Central memory CD4-positive, alpha-beta T cell (primary cell): ENCODE measurements at places on chromosomes 16 and 17.
A peak's percentile ranks its signal among the peaks of the same experiment; 100 is the strongest.

DNA sequence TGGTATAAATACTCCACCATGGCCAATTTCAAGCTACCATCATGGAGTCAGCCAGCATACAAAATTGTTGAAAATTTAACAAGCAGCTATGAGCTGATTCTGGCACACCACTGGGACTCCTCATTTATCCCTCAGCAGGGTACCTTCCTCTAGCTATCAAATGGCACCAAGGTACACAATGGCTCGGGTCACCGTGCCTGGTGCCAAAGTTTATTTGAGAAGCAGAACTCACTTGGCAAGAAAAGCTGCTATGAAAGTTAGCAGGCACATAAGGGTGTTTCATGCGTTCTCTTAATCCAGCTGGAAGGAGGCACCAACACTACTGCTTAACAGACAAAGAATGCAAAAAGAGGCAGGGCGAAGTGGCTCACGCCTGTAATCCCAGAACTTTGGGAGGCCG, 51.6 kb downstream of the IKZF3 start:
- no peak for DNase-seq

- no peak for DNase-seq
Measured at GRCh38 chr16:17467923-17468540, 2.7 kb downstream of the XYLT1 start.

DNA sequence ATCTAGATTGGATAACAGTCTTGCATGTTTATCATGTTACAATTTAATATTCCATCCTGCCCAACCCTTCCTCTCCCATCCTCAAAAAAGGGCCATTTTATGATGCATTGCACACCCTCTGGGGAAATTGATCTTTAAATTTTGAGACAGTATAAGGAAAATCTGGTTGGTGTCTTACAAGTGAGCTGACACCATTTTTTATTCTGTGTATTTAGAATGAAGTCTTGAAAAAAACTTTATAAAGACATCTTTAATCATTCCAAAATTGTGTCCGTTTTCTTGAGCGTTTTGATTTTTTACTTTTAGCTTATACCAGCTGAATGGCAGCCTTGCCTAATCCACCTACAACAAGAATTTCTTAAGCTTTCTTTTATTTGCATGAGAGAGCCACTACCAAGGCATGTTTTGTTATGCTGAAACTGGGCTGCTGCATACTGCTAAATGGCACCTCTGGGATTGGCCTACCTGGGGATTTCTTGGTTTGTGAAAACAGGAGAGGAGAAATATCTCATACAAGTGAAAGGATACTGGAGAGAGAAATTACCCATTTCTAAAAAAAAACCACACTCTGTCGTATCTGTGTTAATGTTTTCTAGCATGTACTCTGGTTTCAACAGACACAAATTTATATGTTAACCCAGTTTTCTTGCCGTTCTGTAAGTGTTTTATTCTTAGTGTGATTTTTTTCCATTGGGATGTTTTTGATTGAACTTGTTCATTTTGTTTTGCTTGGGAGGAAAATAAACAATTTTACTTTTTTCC, 52.2 kb downstream of the TUBD1 start:
- DNase-seq: peak; percentile 21

DNA sequence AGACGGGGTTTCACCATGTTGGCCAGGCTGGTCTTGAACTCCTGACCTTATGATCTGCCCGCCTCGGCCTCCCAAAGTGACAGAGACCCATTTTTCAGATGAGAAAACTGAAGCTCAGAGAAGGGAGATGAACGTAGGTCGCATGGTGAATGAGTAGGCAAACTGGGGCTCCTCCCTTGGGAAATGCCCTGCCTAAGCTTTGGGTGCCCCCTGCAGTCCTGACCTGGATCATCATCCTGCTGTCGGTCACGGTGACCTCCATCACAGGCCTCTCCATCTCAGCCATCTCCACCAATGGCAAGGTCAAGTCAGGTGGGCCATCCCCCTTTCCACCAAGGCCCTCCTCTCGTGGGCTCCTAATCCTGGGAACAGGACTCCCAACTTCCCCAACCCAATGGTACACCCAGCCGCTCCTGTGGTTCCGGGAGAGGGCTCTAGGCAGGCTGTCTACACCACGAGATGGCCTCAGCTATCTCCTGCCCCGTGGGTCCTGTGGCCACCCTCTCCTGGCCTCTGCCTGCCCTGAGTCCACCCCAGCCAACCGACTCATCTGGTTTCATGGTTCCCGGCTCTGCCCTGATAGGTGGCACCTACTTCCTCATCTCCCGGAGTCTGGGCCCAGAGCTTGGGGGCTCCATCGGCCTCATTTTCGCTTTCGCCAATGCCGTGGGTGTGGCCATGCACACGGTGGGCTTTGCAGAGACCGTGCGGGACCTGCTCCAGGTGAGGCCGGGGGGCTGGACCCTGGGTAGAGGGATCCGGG, 4.7 kb downstream of the SLC12A3 start:
- DNase-seq: no peak

GRCh38 chr17:68391561-68392268, 65.6 kb downstream of the WIPI1 start:
- DNase-seq: no peak

DNA sequence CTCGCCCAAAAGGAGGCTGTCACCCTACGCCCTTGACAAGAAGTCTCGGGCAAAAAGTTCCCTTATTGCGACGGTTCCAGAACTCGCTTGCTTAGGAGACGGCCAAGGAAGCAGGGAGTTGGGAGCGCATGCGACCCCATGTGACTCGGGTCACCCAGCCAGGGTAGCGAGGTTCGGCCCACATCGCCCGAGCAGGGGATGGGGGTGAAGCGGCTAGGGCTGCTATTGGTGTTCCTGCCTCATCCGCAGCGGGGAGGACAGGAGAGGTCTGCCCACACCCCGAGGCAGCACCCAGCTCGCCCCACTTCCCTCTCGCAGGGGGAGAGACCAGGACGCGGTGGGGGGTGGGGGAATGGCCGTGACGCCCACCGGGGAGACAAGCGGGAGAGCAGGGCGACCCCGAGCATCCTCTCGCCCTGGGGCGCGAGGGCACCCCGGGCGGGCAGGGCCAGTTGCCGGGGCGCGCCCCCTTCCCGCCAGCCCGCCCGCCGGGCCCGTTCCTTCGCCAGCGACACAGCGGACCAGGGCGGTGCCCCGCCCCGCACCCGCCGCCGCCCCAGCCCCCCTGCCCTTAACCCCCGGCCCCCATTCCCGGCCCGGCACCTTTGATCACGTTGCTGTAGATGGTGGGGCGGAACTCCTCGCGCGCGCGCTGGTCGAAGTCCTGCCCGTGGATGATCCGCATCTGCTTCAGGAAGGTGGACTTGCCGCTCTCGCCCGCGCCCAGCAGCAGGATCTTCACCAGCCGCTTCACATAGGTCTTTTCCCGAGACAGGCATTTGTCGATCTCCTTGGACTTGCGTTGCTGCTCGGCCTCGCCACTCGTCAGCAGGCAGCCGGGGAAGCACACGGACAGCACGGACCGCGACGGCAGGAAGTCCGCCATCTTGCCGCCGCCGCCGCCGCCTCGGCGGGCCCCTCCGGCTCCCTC, 567 bp downstream of the GNA13 start:
- peak; percentile 39 for DNase-seq

DNA sequence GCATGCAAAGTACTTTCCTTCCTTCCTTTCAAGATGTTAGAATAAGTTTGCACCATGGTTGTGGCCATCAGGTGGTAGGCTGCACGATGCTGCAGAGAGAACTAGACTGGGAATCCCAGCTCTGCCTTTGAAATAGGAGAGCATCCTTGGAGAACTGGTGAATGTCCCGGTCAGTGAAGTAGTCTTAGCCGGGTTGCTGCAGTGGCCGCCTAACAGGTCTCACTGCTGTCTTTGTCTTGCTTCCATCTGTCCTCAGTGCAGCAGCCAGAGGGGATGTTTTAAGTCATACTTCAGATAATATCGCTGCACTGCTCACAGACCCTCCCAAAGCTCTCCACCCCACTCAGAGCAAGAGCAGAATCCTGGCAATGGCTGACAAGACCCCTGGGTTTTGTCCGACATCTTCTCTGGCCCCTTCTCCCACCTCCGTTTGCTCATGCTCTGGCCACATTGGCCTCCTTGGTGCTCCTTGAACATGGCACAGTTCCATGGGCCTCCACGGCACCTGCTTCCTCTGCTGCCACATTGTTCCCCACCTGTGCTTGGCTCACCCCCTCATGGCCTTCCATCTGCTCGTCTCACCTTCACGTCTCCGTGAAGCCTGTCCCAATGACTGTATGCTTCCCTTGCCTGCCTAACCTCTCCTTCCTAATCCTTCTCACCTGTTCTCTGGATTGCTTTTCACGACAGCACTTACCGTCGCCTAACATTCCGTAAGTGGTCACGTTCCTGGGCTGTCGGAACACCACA, 439.8 kb downstream of the UTP18 start:
- DNase-seq: no peak

DNA sequence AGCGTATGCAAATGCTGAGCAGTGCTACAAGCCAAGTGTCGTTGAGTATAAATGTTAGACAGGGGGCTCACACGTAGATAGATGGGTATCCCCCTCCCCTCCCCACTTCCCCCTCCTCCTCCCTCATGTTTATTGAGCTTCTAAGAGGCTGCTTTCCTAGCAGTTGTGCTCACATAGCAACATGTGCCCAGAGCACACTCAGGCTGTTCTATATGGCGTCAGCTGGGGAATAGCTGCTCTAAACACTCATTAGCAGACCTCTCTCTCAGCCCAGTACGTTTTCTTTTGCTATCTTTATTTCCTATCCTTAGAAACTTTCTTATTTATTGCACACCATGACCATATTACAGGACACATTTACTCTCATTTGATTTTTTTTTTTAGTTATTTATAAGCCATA, 1.8 kb downstream of the KCNJ2 start:
- no peak for DNase-seq

GRCh38 chr16:81456523-81457325, 12.1 kb downstream of the CMIP start:
- no peak for DNase-seq

DNA sequence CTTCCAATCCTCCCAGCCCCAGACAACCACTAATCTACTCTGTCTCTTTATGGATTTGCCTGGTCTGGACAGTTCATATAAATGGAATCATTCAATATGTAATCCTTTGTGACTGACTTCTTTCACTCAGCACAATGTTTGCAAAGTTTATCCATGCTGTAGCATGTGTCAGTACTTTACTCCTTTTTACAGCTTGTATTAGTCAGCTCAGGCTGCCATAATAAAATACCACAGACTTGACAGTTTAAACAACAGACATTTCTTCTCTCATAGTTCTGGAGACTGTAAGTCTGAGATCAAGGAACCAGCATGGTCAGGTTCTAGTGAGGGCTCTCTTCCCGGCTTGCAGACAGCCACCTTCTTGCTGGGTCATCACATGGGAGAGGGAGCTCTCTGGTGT, 41.3 kb downstream of the GPRC5B start:
- no peak for DNase-seq

DNA sequence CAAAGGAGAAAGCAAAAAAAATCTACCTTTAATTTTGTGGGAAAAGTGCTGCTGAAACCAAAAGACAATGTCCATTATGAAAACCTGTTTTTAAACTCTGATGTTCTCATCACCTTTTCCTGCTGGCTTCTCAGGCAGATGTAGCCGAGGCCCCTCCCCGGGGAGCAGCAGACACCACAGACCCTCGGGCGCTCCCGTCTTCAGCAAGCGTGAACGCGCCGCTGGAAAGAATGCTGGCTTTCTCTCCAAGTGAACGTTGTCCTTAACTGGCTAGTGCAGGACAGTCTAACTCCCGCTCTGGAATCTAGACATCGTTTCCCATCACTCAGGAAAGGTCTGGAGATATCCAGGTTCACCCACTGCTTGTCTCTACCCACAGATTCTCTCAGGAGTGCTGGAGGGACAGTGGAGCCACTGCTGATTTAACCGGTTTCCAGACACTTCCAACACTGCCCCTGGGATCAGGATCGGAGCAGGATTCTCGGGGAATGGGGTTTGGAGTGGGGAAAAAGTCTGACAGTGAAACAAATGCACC, 211.2 kb downstream of the RBFOX3 start:
- no peak for DNase-seq

DNA sequence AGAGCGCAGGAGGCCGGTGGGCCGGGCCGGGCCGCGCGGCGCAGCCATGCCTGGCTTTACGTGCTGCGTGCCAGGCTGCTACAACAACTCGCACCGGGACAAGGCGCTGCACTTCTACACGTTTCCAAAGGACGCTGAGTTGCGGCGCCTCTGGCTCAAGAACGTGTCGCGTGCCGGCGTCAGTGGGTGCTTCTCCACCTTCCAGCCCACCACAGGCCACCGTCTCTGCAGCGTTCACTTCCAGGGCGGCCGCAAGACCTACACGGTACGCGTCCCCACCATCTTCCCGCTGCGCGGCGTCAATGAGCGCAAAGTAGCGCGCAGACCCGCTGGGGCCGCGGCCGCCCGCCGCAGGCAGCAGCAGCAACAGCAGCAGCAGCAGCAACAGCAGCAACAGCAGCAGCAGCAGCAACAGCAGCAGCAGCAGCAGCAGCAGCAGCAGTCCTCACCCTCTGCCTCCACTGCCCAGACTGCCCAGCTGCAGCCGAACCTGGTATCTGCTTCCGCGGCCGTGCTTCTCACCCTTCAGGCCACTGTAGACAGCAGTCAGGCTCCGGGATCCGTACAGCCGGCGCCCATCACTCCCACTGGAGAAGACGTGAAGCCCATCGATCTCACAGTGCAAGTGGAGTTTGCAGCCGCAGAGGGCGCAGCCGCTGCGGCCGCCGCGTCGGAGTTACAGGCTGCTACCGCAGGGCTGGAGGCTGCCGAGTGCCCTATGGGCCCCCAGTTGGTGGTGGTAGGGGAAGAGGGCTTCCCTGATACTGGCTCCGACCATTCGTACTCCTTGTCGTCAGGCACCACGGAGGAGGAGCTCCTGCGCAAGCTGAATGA, 606 bp downstream of the THAP11 start:
- peak; percentile 71 for DNase-seq

DNA sequence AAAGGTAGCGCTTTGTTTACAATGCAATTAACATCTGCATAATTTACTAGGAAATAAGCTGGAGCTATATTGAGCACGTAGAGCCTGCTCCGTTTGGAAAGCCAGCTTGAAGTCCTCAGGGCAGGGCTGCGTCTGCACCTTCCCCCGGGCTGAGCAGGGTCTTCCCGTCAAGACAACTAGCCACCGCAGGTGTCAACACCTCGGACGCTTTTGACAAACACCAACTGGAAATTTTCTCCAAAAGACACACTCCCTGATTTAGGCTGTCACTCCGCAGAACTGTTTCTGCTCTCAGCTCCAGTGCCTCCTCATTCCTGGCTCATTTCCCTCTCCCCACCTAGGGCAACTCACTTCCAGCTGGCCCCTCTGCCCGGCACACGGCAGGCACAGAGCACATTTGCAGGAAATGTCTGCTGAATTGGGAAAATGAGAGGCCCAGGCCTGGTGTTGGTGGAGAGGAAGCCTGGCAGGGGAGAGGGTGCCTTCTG, 170.3 kb downstream of the MAF start:
- no peak for DNase-seq

GRCh38 chr16:20300312-20301097, 26.8 kb downstream of the GP2 start:
- DNase-seq: no peak

DNA sequence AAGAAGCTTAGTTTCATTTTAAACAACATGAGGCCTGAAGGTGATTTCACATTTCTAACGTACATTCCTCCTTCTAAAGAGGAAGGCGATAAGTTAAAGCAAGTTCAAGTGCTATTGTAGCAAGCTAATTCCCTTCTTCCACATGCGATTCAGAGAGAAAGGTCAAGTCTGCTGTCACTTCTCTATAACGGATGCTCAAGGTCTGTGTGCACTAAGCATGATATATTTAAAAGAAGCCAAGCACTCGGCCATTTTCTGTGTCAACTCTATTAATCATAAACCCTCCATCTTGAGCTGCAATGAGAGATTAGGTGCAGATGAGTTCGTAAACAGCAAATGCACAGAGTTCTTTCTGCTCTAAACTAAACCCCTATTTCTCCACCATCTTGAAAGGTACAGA, 568.8 kb upstream of the ZFHX3 start:
- no peak for DNase-seq

GRCh38 chr16:52633230-52633629, 86.3 kb upstream of the TOX3 start:
- DNase-seq: no peak
